Globus pallidus (tissue), 1 donor: ENCODE measurements at places on chromosomes 12 and 14.
A peak's percentile ranks its signal among the peaks of the same experiment; 100 is the strongest.

- no peak for DNase-seq
These were observed 29.7 kb downstream of the FRMD6 start for GRCh38 chr14:51681411-51681810.

DNA sequence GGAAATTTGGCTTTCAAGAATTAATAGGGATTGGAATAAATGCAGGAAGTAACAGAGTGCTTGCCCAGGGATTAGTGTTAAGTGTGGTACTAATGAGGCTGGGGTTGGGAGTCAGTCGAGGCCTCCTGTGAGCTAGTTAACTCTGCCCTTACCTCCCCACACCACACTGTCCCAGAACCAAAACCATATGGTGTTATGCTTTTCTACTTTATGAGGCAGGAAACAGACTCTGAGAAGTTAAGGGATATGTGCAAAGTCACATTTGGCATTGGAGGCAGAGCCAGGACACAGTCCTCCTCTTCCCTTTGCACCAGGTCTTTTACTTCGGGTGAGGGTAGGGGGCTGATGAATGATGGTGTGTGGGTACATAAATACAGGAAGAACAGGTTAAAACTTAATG lies 41.9 kb downstream of the PELI2 start:
- no peak for DNase-seq

- DNase-seq, result peak; percentile 49
These were observed 242.0 kb downstream of the NEDD1 start for GRCh38 chr12:97148941-97149559.

DNA sequence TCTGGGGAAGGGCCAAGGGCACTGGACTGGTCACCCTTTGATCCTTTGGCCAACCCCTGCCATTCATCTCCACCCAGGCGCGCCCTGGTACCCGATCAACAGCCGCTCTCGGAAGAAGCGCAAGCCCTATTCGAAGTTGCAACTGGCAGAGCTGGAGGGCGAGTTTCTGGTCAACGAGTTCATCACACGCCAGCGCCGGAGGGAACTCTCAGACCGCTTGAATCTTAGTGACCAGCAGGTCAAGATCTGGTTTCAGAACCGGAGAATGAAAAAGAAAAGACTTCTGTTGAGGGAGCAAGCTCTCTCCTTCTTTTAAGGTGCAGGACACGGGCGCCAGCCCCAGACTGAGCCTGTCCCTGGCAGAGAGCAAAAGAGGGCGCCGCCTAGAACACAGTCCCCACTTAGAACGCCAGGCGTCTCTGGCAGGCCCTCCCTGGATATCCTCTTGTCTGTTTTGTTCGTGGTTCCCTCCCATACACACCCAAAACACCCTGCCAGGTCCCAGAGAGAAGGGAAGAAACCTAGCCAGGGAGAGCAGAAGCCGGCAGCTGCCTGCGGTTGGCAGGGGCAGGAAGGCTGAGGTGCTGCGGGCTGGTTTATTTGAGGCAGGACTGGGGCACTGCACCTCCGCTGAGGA lies 1.7 kb downstream of the HOXC12 start:
- DNase-seq, result no peak

- DNase-seq, result no peak
These were observed 31.5 kb downstream of the SVOP start for GRCh38 chr12:108989376-108989775.

DNA sequence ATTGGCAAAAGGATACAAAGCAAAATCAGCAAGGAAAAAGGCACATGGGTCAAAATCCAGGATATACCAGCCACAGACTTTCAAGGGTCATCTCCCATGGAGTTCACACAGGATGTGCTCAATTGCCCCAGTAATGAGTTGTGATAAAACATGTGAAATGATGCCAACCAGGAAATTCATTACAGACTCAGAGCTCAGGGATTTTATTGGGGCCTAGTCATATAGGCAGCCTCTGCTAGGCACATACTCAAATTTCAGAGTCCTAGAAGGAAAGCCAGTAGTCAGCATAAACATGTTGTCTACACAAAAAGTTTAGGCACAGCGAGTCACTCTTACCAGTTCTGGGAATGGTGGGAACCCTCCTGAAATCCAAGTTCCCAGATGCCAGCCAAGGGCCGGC lies 64.4 kb upstream of the OSBPL8 start:
- DNase-seq, result no peak

DNA sequence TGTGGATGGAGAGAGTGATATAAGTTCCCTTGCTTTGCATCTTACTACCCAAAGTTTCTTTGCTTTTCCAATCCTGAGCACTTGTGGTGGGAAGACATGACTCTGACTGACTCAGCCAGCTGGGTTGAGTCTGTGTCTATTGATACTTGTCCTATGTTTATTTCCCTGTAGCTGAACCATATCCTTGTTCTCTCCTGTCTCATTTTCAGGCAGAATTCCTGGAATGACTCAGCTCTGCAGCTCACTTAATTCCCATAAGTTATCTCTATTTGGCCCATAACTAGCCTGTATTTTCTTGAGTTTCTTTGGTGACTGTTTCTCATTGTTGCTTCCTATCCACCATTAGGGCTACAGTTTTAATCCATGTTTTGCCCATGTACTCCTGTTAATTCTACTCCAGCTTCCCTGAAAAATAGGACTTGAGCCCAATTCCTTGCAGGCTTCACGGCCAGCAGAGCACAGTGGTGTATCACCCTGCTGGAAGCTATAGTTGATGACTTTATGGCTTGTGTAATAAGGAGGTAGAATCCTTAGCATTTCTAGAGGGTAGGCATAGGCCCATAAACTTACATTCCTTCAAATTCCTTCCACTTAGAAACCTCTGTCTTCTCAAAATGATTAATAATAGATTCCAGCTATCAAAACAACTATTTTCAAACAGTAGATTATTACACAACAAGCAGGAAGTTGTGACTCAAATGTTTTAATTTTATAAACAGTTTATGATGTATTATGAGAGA lies 183.1 kb downstream of the TMTC3 start:
- DNase-seq, result no peak

DNA sequence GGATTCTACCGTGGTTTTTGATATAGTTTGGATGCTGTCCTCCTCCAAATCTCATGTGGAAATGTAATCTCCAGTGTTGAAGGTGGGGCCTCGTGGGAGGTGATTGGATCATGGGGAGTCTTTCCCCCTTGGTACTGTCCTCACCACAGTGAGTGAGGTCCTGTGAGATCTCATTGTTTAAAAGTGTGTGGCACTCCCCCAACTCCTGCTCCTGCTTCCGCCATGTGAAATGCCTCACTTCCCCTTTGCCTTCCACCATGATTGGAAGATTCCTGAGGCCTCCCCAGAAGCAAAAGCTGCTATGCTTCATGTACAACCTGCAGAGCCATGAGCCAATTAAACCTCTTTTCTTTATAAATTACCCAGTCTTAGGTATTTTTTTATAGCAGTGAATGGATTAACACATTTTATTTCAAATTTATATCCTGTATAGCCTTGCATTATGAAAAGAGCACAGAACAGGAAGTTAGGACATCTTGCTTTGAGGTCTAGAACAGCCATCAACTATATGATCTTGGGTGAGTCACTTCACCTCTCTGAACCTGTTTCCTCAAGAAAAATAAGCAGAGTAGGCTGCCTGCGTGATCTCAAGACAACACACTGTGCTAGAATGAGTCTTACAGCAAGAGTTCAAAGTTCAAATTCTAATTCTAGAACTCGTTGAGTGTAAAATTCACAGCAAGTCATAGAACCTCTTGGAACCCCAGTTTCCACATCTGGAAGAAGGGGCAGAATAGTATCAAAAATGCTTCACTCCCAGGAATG lies 160.9 kb upstream of the EEA1 start:
- DNase-seq, result no peak
